ENCODE measurements at places on chromosomes 12 and 14.

- DNase-seq, result no peak
Measured at GRCh38 chr14:59225281-59225680, 36.8 kb downstream of the DAAM1 start.

- no peak for DNase-seq
Measured at GRCh38 chr12:128586451-128587029, 237.2 kb downstream of the SLC15A4 start.

DNA sequence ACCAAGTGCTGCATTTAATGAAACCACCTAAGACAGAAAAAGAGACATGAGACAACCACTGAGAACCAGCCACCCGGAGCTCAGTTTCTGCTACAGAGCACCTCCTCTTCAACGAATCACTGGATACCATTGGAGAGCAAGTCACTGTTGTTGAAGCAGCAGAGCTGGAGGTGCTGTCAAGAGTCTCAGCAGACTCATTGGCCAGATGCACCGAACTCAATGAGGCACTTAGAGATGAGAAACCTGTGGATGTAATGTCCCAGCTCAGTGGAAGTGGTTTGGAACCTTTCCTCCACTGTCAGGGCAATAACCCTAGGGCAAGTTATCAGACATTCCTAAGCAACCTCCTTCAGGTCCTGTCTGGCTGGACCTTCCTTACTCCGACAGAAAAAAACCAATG, 13.1 kb downstream of the NPC2 start:
- no peak for DNase-seq

DNA sequence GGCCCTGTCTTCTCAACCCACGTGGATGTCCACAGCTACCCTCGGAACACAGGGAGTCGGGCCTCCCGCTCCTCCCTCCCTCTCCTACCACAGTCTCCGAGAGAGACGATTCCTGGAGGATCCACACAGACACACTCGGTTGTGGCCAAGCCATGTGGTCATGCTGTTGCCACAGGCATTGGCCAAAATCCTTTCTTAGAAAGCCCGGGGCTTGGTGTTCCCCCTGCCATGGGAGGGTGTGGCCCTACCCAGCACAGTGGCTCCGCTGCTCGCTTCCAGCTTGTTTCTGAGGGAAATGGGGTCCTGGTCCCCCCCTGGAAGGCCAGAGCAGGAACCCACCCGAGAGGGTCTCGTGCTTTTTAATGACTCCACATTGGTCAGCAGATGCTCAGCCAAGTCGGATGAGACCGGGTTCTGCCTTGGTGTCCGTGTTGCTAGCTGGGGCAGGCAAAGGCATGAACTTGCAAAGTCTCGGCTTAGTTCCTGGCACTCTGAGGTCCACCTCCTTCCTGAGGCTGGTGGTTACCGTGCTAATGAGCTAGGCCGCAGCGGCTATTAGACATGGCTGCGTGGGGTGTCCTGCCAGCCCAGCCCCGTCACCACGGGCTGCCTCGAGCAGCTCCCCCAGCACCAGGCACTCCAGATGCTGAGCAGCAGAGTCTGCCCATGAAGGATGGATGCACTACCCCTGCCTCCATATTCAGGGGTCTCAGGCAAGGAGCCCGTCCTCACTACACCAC, 46.8 kb upstream of the MEG3 start:
- peak; percentile 64 for DNase-seq
